ENCODE measurements at places on chromosomes 12 and 14.

DNA sequence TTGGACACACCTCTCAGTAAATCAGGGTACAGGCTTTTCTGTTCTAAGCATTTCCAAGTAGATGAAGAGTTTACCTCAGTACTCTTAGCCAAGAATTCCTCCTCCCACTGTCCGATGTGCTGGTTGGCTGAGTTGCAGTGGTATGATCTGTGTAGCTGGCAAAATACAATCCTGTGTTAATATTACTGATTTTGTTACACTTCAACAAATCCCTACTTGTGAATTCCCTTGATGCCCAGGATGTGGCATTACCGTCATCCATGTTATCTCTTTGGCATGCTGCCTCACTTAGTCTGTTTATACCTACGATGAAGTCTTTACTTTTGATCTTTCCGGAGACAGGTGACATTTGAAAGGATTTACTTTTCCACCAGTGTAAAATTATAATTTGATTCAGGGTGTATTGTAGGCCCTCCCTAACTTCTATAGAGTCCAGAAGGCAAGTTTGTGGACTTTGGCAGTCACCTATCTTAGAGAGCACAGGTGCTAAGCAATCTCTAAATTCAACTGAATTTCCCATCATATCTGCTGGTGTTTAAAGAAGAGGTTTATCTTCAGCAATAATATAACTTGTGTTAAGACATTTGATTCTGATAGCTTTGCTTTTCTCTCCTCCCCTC, 10.1 kb downstream of the CCDC196 start:
- no peak for DNase-seq

- no peak for DNase-seq
Measured at GRCh38 chr12:113151655-113152054, 2.1 kb downstream of the CFAP73 start.

DNA sequence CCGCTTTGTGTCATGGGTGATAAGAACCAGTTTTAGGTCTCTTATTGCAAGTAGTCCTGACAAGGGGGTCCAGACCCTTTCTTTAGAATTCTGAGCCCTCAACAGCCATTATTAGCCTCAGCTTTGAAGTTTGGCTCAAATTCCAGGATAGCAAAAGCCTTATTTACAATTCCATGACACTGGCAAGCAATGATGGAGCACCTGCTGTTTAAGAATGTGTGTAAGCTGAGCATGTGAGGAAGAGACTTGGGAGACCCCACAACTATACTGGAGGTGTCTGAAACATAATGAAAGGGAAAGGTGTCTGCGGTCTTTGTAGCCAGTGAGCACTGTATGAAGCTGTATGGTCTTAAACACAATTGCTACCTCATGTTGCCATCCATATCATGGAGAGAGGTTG, 119.8 kb downstream of the TBX5 start:
- DNase-seq = no peak

GRCh38 chr12:104738331-104738730, 219.8 kb downstream of the SLC41A2 start:
- DNase-seq = no peak

- DNase-seq = no peak
Measured at GRCh38 chr12:52833922-52834726, at the start of gene KRT79. Gene KRT79, minus strand, starts transcription at chr12:52834311. Its CDS starts 51 bp downstream, at chr12:52834260.

GRCh38 chr14:51666826-51667225, 15.1 kb downstream of the FRMD6 start:
- no peak for DNase-seq

DNA sequence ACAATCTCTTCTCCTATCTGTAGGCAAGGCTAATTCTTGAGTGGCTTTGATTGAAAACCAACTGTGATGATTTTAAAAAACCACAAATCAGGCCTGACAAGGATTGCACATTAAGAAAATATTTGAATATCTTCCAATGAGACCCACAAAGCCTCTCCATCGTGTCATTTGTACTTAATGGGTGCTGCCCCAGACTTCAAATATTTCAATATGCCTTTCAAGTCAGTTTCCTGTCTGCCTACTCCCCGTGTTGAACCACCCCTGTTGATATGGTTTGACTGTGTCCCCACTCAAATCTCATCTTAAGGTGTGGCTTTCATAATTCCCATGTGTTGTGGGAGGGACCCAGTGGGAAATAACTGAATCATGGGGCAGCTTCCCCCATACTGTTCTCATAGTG, 159.7 kb upstream of the EGLN3 start:
- DNase-seq = no peak

DNA sequence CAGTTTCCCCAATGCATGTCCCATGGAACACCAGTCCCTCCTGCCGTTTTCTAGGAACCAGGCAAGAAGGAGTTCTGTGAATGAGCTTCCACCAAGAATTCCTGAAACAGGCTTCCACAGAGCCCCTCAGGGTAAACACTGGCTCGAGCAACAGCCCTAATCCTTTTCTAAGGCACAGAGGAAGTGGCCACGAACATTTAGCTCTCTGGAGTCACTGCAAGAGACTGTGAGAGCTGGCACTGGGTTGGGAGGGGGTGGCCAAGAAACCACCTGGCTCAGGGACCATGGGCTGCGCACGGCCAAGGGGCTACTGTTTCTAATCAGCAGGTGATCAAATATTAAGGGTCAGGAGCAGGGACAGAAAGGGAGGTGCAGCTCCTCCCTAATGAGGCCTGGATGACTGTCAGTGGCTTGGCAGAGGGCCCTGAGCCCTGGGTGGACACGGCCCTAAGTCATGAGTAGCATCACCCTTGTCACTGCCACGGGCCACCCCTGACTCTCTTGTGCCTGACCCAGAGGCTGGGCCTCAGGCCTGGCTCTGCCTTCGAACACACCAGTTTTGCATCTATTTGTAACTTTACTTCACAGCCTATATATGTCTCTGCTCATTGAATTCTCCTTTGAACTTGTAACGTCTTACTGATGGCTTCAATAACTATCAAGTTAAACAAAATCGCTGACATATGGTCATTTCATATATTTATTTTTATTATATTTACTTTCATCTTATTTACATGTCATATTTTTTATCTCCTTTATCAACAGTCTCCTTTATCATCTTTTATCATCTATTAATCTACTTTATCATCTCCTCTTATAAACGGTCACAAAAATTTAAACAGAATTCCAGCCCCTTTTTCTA, 154.0 kb downstream of the DICER1 start:
- DNase-seq = no peak

DNA sequence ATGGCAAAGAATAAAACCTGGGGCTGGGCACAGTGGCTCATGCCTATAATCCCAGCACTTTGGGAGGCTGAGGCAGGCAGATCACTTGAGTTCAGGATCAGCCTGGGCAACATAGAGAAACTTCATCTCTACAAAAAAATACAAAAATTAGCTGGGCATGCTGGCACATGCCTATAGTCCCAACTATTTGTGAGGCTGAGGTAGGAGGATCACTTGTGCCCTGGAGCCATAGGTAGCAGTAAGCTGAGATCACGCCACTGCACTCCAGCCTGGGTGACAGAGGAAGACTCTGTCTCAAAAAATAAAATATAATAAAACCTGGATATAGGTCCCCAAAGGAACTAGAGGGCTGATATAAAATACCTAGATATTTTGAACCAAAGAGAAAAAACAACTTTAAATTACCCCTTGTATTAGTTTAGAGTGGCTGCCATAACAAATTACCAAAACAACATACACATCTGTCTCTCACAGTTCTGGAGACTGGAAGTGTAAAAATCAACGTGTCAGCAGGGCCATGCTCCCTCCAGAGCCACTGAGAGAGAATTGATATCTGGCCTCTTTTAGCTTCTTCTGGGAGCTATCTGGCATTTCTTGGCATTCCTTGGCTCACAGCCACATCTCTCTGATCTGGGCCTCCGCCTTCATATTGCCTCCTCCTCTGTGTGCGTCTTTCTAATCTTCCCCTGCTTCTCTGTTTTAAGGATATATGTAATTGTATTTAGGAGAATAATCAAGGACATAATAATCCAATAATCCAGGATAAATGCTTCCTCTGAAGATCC, 47.9 kb upstream of the ATF7IP start:
- no peak for DNase-seq

GRCh38 chr12:6827982-6828780, at the start of gene P3H3:
Gene P3H3, plus strand, starts transcription at chr12:6828407. Its CDS starts 34 bp downstream, at chr12:6828441.
- DNase-seq = peak; percentile 55

GRCh38 chr12:5434647-5435560, 3.0 kb downstream of the NTF3 start:
- DNase-seq = no peak

GRCh38 chr14:88322504-88323085, 474 bp downstream of the KCNK10 start:
- DNase-seq = no peak

- no peak for DNase-seq
Measured at GRCh38 chr14:72743626-72744025, 150.3 kb downstream of the DPF3 start.

DNA sequence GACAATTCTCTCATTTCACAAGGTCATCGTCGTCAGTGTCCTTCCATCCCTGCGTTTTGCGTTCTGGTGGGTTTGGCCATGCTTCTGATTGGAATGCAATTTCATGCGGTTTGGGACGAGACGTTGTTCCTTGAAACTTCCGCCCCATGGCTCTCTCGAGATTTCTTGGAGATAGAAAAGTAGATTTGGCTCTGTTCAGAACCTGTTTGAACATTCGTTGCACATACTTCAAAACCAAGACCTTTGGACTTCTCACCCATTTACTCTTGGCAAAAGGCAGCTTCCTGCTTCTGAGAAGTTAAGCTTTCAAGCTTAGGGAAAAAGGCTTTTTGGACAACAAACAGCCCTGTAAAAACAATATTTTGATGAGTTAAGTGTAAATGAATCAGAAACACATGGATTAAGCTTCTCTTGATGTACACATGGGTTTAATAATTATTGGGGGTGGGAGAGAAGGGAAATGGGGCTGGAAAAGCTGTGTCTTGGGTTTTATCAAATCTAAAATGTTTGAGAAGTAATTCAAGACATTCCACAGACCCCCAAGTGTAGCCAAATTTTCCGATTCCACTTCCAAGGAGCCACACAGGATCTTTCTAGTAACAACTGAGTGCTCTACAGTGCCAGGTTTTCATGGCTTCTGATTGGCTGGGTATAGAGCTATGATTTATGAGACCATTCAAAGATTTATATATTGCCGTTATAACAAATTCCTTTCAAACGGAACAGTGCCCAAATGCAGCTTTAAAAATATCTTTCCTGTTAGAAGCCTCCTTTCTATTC, 467.2 kb downstream of the MED13L start:
- DNase-seq = peak; percentile 84

DNA sequence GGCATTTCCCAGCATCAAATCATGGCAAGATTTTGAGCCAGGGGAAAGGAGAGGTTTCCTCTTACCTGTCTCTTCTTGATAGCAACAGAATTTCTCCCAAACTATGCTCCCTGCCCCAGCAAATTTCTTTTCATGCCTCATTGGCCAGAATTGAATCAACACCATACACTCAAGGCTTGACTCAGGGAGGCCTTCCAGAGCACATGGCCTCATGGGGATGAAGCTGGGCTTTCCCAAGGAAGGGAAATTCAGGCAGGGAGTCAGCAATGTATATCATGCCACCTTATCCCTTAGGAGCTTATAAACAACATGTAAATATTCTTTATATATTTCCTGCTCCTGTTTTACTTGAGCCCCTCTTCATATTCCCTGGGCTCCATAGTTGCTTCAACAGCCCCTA, 62.1 kb downstream of the ARF6 start:
- no peak for DNase-seq

GRCh38 chr12:108356835-108357806, 18.0 kb upstream of the CMKLR1 start:
- DNase-seq = no peak

DNA sequence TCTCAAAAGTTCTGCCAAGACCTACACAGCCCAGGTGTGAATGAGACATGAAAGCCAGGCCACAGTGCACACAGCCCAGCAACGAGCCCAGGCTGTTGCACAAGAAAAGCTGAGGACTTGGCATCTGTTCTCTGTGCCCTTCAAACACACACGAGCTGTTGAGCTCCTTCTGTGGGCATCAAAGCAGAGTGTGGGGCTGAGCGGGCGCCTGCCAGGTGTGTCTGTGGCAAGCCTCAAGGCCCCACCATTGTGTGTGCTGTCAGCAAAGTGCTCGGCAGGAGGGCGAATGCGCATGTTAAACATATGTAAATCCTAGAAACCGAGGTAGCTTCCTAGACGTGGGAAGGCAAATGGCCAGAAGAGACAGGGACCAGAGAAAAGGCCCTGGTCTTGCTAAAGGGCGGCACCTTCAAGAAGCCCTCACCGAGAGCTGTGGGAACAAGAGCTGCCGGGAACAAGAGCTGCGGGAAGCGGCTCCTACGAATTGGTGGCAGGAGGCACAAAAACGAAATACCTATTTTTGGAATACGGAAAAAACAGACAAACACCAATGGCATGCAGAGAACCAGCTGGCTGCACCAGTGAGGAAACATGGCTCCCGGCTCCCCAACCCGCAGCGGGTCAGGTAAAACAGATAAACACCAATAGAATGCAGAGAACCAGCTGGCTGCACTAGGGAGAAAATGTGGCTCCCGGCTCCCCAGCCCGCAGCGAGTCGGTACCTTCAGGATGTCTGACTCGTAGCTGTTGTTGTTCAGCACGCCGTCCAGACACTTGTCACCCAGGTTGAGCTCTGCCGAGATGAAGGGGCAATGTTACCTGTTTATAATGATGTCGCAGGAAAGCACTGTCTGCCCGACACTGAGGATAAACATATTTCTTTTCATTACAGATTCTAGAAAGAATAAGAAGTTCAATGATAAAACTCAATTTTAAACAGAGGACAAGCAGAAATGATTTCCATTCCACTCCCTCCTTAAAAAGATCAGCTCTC, 19.0 kb upstream of the GOLGA3 start:
- DNase-seq = no peak

DNA sequence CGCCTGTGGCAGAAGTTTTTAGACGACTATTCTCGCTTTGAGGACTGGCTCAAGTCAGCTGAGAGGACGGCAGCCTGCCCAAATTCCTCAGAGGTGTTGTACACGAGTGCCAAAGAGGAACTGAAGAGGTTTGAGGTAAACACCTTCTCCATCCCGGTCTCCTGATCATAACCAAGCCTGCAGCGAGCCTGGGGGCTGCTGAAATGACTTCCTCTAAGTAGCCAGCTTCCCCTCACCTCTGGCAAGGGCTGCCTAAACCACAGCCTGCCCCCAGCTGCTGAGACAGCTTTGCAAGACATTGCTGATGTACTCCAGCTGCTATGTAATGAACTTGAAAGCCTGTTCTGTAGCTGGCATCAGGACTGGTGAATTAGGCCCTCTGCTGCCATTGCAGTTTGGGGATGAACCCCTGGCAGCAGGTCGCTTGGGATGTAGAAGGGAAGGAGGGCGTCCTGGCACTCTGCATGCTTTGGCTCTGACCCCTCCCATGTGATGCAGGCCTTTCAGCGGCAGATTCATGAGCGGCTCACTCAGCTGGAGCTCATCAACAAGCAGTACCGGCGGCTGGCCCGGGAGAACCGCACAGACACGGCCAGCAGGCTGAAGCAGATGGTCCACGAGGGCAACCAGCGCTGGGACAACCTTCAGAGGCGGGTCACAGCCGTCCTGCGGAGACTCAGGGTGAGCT, 84.6 kb downstream of the ESR2 start:
- peak; percentile 89 for DNase-seq
